ENCODE measurements at places on chromosomes 12 and 14.
A peak's percentile ranks its signal among the peaks of the same experiment; 100 is the strongest.

- no peak for DNase-seq
These were observed 44.9 kb downstream of the BBS10 start for GRCh38 chr12:76303365-76303764.

GRCh38 chr12:27751386-27752047, 28.5 kb upstream of the KLHL42 start:
- no peak for DNase-seq

GRCh38 chr14:34993426-34993825, 10.6 kb downstream of the SRP54 start:
- DNase-seq, result no peak

- no peak for DNase-seq
These were observed 23.1 kb downstream of the BHLHE41 start for GRCh38 chr12:26101763-26102162.

GRCh38 chr12:101777485-101777884, 38.2 kb upstream of the SYCP3 start:
- DNase-seq, result no peak

DNA sequence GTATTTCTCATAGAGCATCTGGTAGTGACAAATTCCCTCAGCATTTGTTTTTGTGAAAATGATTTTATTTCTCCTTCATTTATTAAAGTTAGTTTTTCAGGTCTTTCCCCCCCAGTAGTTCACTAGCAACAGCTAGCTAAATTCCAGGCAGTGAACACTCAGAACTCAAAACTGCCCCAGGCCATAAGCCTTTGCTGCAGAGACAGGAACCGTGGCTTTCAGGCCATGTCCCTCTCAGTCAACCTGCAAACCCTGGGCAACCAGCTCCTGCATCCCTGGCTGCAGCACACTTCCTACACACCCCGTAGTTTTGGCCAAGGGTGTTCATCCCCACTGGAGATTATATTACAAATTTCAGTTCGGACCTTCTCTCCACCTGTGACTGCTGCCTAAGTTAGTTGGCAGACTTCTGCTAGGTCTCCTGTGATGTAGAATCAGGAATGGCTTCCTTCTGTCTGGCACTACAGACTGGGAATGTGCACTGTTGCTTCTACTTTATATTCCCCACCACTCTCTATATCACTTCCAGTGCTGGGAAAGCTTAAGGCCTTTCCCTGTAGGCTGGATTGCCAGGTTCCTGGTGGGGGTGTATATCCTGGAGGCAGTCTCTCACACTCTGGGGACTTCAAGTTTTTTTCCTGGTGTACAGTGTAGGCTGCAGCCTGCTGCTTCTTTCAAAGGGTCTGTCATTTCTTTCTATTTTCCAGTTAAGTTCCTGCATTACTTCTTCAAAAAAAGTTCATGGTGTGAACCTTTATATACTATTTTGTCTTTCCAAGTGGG, 924.4 kb upstream of the LRFN5 start:
- DNase-seq, result no peak

DNA sequence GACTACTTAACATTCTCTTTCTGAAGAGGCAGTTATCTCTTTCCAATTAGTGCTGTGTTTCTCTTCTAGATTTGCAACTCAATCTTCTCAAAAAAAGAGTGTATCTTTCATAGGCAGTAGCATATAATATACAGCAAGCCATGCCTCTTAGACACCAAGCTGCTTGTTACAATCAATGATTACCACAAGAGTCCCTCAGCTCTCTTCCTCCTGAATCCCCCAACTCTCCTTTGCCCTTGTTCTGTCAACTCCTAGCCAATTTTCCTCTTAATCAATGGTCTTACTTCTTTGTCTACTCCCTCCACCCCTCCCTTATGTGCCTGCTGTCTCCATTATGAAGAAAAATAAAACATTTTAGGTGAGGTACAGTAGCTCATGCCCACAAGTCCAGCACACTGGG, 2.6 kb downstream of the TMTC1 start:
- DNase-seq, result no peak

- no peak for DNase-seq
These were observed 189.0 kb upstream of the FBXO33 start for GRCh38 chr14:39621223-39621622.

GRCh38 chr12:77113971-77114370, 48.6 kb upstream of the E2F7 start:
- no peak for DNase-seq

DNA sequence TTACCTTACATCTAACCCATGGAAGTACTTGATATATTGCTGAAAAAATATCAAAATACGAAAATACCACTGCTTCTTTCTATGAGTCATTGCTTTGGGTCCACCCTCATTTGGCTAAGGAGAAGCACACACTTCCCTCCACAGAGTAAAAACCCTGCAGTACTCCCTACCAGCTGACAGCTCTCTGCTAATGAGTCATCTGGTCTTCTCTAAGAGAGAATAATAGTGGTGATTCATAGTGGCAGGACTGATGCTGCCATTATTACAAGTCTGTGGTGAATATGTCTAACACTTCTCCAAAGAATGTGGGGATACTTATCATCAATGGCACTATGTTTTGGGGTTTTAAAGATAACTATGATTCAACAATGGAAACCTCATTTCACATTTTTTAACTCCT, 90.7 kb downstream of the PPFIA2 start:
- peak; percentile 7 for DNase-seq

GRCh38 chr12:53966085-53966384, 6.9 kb upstream of the HOXC11 start:
- DNase-seq, result no peak

GRCh38 chr14:51069055-51069454, 25.9 kb downstream of the TRIM9 start:
- no peak for DNase-seq

GRCh38 chr12:126210448-126210847, 1145.2 kb downstream of the AACS start:
- DNase-seq, result no peak

GRCh38 chr14:23588884-23589598, 10.5 kb upstream of the JPH4 start:
- peak; percentile 88 for DNase-seq

DNA sequence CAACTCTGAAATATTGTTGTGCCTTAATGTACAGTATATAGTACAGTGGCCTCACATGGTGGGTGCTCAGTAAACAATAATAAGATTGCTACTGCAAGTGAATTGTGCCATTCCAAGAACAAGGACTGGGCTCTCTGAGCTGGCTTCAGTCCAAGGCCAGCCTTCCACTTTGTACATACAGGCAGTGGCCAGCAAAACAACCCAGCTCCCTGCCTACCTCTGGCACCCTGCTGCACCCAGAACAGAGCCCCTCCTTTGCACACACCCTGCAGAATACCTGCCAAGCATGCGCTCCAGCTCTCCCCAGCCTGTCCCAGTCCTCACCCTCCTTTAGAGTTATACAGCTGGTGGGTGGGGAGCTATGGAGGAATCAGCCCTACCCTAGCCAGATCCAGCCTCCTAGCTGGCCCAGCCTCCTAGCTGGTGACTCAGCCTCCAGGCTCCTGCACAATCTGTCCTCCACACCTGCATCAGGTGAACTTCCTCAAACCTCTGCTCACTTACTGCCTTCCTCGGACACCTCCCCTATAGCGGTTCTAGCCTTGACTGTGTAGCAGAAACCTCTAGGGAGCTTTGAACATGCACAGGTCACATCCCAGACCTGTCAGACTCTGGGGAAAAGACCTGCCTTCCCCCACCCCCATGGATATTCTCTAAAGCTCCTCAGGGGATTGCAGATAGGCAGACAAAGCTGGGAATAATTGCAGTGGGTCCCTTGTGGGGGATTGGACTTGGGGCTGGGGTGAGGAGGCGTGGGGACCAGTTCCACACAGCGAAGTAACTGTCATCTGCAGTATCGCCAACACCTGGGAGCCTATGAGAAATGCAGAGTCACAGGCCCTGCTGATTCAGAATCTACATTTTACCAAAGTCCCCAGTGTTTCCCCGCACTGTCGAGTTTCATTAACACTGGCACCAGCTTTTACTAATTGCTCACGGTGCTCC, 17.9 kb downstream of the ZDHHC22 start:
- DNase-seq, result no peak

DNA sequence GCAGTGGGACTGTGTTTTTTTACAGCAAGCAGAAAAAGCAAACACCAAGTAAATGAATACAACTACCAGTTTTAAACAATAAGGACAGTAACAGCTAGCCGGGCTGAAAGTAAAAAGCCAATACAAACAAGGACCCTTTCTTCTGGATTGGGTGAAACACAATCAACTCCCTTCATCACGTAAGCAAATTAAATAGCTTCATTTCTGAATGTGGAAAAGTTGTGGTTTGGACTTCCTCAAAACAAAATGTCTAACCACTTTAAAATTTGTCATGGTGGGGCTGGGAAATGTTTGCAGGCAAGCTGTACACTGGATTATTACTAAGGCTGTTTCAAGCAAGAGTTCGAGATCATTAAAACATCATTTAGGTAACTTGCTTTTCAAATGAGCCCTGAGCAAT, 47.4 kb downstream of the TCHP start:
- no peak for DNase-seq

- DNase-seq, result no peak
These were observed 3.7 kb upstream of the ANKLE2 start for GRCh38 chr12:132765361-132765760.

- no peak for DNase-seq
These were observed 27.9 kb downstream of the BAZ2A start for GRCh38 chr12:56602239-56602638.

GRCh38 chr12:119990382-119990874, 1.4 kb downstream of the BICDL1 start:
- no peak for DNase-seq

DNA sequence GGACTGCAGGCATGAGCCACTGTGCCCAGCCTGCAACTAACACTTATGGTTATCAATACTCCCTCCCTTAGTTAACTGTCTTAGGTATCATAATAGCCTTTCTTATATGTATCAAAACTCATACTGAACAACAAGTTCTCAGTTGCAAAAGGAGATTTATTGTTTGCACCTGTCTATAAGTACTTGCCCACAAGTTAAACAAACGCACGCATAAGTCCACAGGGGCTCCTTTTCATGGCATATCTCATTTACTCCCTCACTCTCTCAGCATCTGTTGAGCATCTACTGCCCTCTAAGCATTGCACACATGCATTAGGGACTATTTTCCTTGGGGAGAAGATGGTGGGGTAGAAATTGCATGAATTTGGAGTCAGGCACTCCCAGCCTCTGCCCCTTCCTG, 46.7 kb upstream of the CORO1C start:
- DNase-seq, result no peak

- DNase-seq, result no peak
These were observed 52.5 kb downstream of the GALNT9 start for GRCh38 chr12:132276827-132277373.

DNA sequence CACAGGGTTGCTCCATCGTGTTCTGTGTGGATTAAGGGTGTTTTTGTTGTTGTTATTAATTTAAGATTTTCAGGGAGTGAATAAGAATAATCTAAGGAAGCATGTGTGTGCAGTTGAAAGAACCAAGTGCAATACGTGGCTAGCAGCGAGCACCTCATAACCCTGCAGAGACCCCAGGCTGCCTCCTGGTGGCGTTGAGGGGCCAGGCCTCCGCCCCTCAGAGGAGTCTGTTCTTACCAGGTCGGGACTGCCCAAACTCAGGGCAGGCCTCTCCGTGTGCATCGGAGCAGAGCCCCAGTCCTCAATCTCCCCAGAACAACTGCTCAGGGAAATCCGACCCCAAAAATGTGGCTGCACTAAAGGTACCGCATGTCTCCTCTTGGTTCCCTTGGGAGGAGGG, 36.8 kb downstream of the IL31 start:
- DNase-seq, result no peak

DNA sequence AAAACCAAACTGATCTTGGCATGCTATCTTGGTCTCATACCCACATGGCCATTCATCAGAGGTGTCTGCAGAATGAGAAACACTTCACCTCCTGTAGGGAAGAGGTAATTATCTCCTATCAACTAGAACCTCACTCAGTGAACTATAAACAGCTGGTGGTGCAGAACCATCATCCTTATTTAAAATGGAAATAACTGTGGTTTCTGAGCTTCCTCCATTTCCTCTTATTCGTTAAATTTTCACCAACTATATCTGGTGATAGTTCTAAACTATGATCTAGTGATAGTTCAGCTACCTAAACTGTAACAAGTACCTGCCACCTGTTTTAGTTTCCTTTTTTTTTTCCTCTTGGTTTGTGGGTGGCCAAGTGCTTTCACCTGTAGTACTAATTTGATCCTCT, 218.5 kb downstream of the FUT8 start:
- no peak for DNase-seq

DNA sequence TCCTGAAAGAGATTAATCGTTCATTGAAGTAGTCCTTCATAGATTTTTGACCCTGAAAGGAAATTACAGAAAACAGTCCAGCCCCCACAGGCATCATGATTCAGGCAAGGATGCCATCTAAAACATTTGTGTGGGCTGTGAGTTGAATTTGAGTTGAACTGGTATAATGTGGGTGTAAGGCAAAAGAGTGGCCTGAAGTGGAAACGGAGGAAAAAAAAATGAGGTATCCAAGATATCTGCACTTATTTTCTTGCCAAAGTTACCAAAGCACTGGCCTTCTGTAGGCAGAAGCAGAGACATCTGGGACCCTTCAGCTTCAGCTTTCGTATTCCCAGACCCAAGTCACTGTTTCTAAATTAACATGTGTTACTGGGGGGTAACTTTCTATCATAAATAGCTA, 105.1 kb upstream of the DIO2 start:
- no peak for DNase-seq

DNA sequence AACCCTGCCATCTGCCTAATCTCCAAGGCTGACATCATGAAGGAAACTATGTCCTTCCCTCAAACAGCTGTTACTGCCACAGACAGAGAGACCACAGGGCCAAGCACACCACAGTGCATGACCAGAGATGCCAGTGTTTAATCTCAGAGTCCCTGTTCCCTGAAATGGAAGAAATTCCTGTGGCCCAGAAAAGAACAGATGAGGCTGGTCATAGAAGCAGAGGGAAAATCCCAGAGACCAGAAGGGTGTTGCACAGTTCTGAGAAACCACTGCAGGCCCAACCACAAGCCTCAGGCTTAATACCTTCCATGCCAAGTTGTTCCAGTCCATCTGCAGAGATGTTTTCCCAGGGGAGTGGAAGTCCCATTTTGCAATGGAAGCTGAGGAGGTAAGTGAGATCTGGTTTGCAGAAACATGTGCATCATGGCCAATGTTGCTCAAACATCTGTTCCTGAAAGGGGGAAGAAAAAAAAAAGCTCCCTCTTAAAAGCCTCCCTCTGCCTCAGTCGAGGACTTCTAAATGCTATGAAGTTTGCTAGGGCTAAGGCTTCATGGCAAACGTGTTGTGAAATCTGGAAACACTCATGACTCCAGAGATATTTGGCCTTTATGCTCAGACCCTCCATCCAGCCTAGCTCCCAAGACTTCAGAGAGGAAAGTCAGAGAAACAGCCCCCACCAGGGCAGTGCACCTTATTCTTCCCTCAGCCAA, 98.6 kb downstream of the SCARB1 start:
- no peak for DNase-seq

Data from frontal cortex (tissue), 4 donors.